Left lung (tissue), 14 donors: ENCODE measurements at places on chromosomes 4 and X. TPM values are rescaled to one million over a fixed set of nuclear protein-coding genes. Genes with fewer than 3 reads are reported as not detected.

DNA sequence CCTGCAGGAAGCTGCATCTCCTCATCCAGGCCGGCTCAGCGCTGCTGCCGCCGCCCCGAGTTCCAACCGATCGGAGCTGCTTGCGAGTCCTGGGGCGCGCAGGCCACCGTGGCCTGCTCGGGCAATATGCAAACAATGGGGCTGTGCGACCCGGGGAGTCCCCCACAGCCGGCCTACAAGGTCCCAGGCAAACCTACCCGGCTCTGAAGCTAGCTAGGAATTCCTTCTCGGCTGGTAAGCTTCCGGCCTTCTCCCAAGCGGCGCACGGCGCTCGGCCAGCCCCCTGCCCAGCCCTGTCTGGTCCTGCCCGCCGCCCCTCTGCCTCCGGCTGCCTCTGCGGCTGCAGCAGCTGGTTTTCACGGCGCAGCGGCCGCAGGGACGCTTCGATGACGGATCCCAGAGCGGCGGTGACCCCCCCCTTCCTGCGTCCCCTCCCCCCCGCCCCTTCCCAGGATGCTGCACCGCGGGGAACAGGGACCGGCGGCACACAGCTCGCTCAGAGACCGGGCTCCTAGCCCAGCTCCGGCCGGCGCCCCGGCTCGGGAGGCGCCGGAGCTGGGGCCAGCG is 59.4 kb downstream of the TSC22D3 start:
- DNase-seq = peak; percentile 78

- no peak for DNase-seq
Measured at GRCh38 chr4:138164208-138164607, 77.9 kb downstream of the SLC7A11 start.

- DNase-seq = peak; percentile 83
Measured at GRCh38 chr4:184287697-184288255, 70.1 kb upstream of the ENPP6 start.

The CT45A1 gene
- polyA plus RNA-seq = 7.9 TPM

The C4orf50 gene
- polyA plus RNA-seq = 0.01 TPM

- DNase-seq = no peak
Measured at GRCh38 chrX:51461053-51462044, 35.0 kb downstream of the NUDT11 start.

DNA sequence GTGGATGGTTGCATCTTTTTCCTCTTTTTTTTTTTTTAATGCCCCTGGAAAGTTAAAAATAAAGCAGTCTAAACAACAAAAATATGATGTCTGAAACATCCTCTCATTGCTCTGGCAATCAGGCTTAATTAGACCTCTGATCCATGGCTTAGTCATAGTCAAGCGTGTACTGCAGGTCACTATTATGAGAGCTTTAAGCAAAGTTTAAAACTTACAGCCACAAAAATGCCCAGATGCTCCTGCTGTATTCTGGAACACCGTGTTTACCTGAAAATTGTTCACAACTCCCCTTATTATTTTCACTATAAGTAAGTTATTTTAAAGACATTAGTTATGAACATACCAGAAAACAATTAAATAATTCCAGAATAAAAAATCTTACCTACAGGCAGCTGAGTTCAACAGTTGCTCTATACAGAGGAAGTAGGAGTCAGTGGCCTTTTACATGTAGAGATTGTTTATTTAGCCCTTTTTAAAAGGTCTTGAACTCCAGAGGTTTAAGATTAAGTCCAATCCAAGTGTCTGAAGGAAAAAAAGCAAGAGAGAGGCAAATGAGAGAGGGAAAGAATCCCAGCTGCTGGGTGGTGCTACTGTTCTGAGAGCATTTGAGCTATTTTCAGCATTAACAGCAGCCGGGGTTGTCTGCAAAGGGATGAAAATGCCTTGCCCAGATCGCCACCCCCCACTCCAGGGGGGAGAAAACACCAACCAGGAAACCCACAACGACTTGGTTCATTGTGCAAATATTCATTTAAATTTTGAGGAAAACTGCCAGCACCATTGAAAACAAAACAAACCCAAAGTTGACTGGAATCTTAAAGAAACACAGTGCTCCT is 36.9 kb downstream of the SORBS2 start:
- DNase-seq = peak; percentile 53

DNA sequence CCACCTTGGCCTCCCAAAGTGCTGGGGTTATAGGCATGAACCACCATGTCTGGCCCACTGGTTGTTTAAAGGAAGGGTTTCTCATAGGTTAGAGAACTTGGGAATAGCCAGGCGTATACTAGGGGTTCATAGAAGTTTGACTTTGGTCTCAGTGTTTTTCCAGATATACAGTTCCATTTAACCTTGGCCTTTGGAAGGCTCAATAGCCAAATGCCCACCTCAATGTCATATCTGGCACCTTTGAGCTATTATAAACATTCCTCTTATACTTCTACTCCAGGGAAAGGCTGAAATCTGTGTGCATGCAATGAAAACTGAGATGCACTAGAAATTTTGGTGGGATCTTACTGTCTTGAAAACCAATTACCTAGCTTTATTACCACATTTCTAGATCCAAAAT is 47.5 kb upstream of the PROM1 start:
- no peak for DNase-seq

The ARSD gene
- 60.9 TPM for polyA plus RNA-seq

DNA sequence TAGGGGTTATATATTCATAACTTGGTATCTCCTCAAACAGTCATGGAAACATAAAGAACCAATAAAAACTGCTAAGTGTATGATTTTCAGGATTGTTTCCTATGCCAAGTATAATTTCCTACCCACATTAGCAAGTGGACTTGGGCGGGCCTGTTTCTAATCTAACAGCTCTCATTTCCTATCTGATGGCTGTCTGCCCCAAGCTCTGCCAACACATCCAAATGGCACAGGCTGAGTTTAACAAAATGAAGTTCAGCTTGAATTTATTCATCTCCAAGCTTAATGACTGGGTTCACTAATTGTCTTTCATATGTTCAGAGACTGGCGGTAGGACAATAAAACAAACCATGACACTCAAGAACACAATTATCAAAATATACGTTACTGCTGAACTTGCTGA is 55.5 kb upstream of the S100G start:
- DNase-seq = no peak

DNA sequence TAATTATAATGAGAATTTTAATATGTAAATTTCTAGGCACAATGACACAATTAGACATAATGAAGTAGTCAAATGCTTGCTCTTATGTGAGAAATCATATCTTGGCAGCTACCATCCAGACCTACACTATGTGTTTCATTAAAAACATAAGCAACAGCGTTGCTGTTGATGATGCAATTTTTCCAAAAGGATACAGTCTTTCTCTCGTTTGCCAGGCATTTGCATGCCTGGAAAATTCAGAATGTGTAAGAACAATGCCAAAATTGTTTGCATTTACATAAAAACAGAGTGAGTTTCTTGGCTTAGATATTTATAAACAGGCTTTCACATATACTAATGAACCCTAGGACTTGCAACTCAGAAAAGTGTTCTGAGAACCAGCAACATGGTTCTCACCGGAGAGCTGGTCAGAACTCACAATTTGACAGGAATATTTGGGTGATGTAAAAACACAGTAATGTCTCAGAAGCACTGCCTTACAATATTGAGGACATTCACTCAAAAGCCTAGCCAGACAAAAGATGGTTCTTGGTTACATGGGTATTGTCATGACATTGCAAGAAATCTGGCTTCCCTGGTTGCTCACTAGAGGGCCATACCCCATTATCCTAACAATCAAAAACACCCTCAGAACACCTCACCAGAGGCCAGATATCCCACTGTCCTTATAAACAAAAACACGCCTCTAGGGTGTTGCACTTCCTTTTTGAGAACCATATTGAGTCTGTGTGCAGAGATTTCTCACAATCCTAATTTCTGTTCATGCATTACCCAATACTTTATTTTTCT is 1029.0 kb upstream of the AGA start:
- DNase-seq = no peak

The RAP2C gene
- polyA plus RNA-seq = 27.6 TPM

GRCh38 chr4:38015886-38016515 is 55.8 kb downstream of the PTTG2 start:
- DNase-seq = no peak

- DNase-seq = no peak
Measured at GRCh38 chr4:112448306-112449132, 67.5 kb downstream of the NEUROG2 start.

DNA sequence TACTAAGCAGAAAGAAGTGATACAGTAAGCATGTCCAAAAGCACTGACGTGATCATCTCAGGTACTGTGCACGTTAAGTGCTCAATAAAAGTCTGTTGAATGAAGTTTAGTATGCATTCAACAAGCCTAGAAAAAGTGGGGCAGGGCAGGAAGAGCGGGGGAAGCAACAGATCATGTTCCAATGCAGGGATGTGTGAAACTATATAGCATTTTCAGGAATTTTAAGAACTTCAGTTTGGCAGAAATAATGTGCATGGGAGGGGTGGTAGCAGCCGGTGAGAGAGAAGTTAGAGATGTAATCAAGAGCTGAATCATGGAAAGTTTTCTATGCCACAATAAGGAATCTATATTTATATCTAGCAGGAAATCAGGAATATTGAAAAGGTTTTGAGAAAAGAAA is 19.2 kb upstream of the CCNA2 start:
- DNase-seq = no peak

The SH3D19 gene
- polyA plus RNA-seq = 55.2 TPM

GRCh38 chr4:8639777-8640720 is 47.5 kb downstream of the CPZ start:
- DNase-seq = peak; percentile 11

DNA sequence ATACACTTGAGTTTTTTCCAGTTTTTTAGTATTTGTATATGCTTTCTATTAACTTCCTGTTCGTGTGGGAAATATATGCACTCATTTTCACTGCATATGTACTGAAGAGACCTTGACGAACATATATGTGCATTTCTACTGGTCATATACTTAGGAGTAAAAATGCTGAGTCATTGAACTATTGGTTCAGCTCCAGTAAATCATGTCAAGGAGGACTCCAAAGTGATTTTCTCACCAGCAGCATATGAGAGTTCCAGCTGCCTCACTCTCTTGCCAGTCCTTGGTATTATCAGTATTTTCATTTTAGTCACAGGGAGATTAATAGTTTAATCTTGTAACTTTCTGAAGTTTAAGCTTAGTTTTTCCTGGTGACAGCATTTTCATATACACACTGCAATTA is 2750.2 kb downstream of the ARAP2 start:
- no peak for DNase-seq

DNA sequence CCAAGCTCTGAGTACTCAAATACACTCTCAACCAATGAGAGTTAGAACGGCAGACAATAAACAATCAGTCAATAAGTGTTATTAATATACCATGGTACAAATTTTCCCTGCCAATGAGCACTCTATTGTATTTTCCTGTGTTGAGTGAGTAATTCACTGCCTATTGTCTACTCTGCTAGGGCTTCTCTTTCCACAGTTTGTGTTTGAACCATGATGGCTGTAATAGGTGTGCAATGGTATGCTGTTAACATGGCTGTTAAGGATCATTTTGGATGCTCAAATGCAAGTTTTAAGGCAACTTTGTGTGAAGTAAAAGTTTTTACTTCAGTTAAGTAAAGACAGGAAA is 41.2 kb downstream of the RPS6KA3 start:
- DNase-seq = no peak

- DNase-seq = no peak
Measured at GRCh38 chr4:2416564-2417225, 1.8 kb downstream of the ZFYVE28 start.

GRCh38 chrX:53421772-53422085 is 725 bp downstream of the SMC1A start:
- DNase-seq = no peak

DNA sequence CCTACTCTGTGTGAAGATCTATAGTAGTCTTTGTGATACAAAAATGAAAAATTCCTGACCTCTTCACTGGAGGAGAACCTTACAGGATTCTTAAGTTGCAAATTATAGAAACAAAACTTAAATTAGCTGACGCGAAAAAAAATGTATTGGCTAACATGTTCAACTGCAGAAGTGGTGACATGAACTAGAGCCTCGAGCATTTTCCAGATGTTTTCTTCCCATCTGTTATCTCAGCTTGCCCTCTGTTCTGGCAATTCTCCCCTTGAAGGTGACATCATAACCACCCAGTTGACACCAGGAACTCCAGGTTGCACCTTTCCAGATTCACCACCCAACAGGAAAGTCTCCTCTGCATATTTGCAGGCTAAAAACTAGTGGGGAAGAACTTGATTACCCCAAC is 222.4 kb downstream of the KDR start:
- DNase-seq = no peak

The TFE3 gene
- 46.6 TPM for polyA plus RNA-seq

GRCh38 chrX:119852382-119853353 is at the start of gene UPF3B:
UPF3B (minus strand) TSS chrX:119852963; CDS start chrX:119852928, 35 bp downstream.
- DNase-seq = peak; percentile 95

DNA sequence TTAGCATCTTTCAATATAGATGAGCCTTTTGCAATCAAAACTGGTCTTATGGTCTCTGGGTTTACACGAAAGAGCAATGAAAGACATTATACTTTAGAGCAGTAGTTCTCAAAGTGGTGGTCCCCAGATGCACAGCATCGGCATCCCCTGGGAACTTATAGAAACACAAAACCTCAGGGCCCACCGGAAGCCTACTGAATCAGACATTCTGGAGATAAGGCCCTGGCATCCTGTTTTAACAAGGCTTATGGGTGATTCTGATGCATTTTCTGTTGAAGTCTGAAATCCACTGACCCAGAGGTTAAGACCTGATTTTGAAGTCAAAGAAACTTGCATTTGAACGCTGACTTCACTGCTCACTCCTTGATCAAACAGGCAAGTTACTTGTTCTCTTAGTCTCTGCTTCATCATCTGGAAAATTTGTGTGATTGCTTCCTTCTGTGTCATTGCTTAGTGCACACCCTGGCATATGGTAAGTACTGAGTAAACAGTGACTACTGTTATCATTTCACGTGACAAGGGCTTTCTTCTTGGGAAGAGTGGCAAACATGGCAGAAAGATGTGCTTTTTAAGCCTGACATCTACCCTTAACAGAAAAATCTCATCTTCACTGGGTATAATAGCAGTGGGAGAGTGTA is 14.5 kb downstream of the CHRNA9 start:
- DNase-seq = no peak

DNA sequence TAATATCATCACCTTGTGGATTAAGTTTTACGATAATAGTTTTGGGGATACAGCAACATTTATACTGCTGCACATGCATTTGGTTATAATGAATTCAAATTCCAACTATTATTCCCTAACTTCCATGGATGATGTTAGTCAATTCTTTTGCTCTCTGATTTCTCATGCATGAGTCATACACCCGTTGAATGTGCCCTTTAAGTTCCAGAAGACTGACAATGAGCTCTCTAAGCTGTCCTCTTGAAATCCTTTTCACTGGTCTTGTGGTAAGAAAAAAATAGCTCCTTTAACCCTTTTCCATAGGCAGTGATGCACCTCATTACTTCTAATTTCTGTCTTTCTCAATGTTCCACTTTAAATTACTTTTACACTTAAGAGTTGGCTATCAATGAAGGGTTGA is 1095.2 kb upstream of the POU3F4 start:
- DNase-seq = no peak

GRCh38 chrX:113726898-113727297 is 857.0 kb upstream of the HTR2C start:
- no peak for DNase-seq

GRCh38 chr4:182555997-182556418 is 312.8 kb downstream of the TENM3 start:
- no peak for DNase-seq
